SK-N-SH (cell line): ENCODE measurements at places on chromosomes 5 and 9. TPM values are rescaled to one million over a fixed set of nuclear protein-coding genes. Genes with fewer than 3 reads are reported as not detected.

HK3 gene
- polyA plus RNA-seq, result 0.02 TPM in 2 replicates

- no peak for DNase-seq
Observed at GRCh38 chr5:116375926-116376325, 198.7 kb downstream of the SEMA6A start.

DNA sequence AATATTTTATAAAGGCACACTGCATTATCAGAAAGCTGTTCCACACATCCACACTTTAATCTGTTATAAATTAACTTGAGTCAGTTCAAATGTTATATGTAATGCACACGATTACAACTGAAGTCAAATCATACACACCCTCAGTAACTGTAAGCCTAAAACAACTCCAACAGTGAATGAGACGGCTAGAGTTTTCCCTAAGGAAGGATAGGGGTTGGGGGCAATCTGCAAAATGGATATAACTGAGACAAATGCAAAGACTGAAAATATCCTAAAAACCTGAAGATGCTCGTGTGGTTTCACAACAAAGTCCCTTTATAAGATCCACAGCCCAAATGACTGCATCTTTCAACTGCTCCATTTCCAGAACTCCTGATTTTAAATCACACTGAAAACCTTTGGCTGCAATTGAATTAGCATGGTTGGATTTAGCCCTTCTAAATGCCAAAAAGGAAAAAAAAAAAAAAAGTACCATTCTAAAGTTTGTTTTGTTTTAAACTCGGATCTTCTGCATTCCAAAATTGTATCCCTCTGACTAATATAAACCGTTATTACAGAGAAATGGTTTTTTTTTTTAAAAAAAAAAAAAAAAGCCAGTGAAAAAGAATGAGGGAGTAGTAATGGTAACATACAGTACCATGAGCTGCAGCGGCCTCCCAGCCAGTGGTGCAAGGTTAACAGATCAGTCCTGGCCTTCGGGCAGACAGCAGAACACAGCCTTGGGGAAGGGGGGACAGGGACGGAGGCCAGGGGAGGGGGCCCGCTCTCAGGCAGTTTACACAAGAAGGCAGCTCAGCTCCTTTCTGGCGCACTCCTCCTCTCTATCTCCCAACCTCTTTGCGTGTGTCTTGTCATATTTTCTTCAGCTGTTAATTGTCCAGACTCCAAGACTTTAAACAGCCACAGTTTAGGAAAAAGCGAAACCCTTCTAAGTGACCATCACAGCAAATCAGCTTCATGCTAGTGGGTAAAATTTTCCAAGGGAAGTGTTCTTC lies 166.1 kb downstream of the BNC2 start:
- DNase-seq, result peak; percentile 14

ARSB gene
- 12.5 and 17.6 TPM in 2 replicates for polyA plus RNA-seq

- no peak for DNase-seq
Observed at GRCh38 chr9:905906-906305, 64.4 kb downstream of the DMRT1 start.

MYOZ3 gene
- 0.26 and 0.41 TPM in 2 replicates for polyA plus RNA-seq

- DNase-seq, result no peak
Observed at GRCh38 chr5:75473463-75473862, 38.0 kb downstream of the CERT1 start.

GRCh38 chr5:59236448-59236847 lies 653.6 kb downstream of the RAB3C start:
- DNase-seq, result no peak

ENTREP1 gene
- not detected in 2 replicates for polyA plus RNA-seq

ANXA1 gene
- polyA plus RNA-seq, result 443 and 608 TPM in 2 replicates

GRCh38 chr5:32083981-32084430 lies 90.1 kb downstream of the GOLPH3 start:
- no peak for DNase-seq

DNA sequence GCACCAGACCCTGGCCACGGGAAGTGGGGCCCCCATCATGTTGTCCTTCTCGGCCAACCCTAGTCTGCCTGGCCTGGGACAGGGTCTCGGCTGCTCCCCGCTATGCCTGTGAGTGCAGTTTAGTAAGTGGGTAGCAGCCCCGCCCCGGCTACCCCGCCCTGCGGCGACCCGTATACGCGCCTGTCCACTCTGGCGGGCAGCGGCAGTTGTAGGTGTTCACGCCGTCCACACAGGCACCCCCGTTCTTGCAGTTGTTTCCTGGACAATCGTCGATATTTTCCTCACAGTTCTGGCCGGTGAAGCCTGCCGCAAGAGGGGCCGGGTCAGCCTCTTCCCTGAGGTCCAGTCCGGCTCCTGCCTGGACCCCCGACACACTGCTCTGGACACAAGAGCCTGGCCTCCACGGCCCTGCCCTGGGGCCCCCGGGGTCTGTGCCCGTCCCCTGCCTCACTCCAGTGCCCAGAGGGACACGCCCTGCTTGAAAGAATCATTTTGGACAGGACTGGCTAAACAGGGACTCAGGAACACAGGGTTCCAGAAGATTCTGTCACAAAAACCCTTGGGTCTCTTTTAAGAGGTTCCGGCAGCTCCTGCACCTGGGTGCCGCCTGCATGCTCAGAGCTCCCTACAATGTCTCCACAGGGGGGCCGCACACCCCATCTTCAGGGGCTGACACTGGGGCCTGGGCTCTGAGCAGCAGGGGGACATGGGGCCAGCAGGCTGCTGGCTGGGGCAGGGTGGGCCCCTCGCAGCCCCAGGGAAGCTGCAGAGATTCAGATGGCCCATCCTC lies 26.4 kb downstream of the NOTCH1 start:
- no peak for DNase-seq

HRCT1 gene
- 2.0 and 3.0 TPM in 2 replicates for polyA plus RNA-seq

PCDHB5 gene
- 0.08 and 0.10 TPM in 2 replicates for polyA plus RNA-seq
